ENCODE measurements at places on chromosomes 3 and 15.

DNA sequence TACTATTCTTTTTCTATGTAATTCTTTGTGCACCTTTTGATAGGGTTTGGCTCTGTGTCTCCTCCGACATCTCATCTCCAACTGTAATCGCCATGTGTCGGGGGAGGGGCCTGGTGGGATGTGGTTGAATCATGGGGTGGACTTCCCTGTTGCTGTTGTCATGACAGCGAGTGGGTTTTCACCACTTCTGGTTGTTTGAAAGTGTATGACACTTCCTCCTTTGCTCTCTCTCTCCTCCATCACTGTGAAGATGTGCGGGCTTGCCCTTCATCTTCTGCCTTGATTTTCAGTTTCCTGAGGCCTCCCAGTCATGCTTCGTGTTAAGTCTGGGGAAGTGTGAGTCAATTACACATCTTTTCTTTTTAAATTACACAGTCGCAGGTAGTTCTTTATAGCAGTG lies 225.8 kb upstream of the DPPA4 start:
- DNase-seq, result no peak

DNA sequence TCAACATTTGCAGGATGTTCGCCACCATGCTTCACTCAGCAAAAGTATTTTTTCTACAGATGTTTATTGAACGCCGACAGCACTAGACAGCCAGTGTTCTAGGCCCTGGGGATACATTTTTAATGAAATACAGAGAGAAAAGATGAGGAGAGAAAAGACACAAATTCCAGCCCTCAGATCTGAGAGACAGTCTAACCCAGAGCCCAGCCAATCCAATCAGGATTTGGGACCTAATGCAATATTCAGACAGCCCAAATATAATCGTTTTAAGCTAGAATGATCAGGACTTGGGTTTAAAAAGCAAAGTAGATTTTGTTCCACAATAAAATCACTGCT lies 174.8 kb downstream of the SLCO3A1 start:
- no peak for DNase-seq

- no peak for DNase-seq
Measured at GRCh38 chr3:150349314-150350097, 58.6 kb upstream of the TSC22D2 start.

- DNase-seq, result no peak
Measured at GRCh38 chr15:75347222-75348033, 589 bp downstream of the NEIL1 start.

GRCh38 chr3:57559526-57559925 lies 3.5 kb downstream of the PDE12 start:
- DNase-seq, result no peak

DNA sequence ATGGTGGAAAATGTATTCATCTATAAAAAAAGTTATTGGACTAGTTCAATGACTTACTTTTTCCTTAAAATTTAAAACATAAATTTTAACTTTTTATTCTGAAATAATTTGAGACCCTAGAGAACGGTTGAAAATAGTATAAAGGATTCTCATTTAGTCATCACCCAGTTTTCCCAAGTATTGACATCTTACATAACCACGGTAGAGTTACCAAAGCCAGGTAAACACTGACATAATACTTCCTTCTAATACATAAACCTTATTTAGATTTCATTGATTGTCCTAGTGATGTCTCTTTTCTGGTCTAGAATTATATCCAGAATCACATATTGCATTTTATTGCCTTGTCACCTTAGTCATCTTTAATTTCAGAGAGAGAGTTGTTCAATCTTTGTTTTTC lies 319.1 kb downstream of the LPP start:
- no peak for DNase-seq

DNA sequence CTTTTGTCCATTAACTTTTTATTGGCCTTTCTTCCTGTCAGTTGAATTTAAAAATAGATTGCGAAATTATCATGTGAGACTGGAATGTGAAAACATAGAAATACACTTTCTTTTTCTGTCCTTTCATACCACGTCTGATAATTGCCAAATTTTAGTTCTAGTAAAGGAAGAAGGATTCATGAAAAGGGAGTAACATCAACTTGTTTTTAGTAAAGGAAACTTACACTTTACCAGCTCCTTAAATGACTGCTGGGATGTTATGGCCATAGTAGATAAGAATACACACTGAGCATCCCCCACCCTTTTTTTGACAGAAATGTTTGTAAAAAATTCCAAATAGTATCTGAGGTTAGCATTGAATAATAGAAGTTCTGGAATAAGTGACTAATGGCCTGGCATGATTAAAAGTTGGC lies 137.9 kb downstream of the NEO1 start:
- no peak for DNase-seq

GRCh38 chr3:192080336-192080735 lies 619.4 kb downstream of the PYDC2 start:
- DNase-seq, result no peak

- DNase-seq, result no peak
Measured at GRCh38 chr3:169348929-169349621, 314.4 kb downstream of the MECOM start.

DNA sequence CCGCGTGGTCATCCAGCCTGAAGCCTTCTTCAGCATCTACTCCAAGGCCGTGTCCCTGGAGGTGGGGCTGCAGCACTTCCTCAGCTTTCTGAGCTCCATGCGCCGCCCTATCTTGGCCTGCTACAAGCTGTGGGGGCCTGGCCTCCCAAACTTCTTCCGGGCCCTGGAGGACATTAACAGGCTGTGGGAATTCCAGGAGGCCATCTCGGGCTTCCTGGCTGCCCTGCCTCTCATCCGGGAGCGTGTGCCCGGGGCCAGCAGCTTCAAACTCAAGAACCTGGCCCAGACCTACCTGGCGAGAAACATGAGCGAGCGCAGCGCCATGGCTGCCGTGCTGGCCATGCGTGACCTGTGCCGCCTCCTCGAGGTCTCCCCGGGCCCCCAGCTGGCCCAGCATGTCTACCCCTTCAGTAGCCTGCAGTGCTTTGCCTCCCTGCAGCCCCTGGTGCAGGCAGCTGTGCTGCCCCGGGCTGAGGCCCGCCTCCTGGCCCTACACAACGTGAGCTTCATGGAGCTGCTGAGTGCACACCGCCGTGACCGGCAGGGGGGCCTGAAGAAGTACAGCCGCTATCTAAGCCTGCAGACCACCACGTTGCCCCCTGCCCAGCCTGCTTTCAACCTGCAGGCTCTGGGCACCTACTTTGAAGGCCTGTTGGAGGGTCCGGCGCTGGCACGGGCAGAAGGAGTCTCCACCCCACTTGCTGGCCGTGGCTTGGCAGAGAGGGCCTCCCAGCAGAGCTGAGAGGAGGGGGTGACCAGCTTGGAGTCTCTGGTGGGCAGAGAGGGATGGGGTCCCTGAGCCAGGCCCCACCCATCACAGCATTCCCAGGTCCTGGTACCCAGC lies 37.9 kb downstream of the GOLGA6A start:
- no peak for DNase-seq

DNA sequence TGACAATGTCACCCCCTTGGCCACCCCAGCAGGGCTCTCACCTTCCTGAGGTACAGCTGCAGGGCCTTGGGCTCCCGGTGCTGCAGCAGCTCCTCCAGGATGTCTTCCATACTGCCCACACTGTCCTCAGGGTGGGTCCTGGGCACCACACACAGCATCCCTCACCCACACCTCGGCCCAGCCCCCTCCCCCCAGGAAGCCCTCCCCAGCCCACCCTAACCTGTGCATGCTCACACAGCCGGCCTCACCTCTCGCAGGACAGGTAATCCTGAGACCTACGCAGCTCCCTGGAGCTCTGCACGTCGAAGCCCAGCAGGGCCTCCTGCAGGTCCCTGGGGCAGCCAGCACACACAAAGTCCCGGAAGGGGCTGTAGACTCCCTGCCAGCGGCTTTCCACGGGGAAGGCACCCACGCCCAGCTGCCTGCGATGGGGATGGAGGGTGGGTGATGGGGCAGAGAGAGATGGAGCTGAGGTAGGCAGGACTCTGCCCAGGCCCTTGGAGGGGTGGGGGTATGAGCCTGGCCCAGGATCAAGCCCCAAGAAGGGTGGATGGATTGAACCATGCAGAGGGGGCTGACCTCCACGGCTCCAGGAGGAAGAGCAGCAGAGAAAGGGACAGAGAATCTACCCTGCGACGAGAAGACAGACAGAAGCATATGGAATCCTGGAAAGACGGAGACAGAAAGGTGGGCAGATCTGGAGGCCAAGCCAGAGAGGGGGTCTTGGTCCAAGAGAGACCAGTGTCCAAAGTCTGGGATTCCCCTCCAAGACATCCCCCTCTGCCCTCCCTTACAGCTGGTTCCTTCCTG lies 16.7 kb downstream of the ALS2CL start:
- DNase-seq, result no peak

- no peak for DNase-seq
Measured at GRCh38 chr15:78055919-78056713, 21.4 kb downstream of the TBC1D2B start.

DNA sequence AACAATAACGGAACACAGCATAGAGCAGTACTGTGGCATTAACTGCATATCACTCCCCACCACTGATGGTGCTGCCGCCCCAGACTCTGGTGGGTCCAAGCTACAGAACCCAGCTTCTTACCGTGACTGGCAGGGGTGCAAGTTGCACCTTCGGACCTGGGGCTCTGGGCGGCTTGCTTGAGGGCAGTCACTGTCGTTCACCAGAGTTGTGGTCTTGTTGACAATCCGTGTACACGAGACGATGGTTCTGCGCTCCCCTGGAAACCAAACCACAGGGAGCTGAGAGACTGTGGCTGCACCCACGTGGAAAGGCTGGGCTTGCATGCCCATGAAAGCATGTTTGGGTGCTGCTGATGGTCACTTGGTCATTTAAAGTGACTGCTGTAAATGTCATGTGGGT lies 293.0 kb downstream of the ADAMTS17 start:
- DNase-seq, result no peak

DNA sequence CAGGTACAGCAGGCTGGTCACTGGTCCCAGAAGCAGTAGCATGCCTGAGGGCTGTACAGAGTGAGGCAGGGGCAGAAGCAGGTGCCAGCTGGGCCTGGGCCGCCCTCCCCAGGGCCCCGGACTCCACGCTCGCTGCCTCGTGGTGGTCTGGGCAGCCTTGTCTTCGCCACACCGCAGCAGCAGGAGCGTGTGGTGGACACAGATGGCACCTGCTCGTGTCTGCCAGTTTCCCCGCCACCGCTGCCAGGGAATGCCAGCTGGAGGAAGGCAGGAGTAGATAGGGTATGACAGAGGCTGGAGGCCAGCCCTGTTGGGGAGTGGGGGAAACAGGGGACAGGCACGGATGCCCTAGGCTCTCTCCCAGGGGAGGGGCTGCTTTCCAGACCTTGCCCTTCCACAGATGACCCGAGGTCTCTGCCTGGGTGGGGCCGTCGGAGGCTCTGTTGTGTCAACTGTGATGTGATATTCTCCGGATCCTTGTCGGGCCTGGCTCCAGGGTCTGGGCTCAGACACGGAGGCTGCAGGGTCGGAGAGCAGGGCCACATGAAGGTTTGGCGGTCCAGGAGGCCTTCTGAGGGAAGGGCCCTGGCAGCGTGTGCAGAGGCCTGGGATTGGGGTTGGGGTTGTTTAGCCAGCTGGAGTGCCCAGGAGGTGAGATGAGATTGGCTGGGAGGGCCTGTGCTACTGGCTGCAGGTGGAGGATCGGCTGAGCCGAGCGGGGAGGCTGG lies 33.6 kb downstream of the GOLGA6L10 start:
- DNase-seq, result no peak

DNA sequence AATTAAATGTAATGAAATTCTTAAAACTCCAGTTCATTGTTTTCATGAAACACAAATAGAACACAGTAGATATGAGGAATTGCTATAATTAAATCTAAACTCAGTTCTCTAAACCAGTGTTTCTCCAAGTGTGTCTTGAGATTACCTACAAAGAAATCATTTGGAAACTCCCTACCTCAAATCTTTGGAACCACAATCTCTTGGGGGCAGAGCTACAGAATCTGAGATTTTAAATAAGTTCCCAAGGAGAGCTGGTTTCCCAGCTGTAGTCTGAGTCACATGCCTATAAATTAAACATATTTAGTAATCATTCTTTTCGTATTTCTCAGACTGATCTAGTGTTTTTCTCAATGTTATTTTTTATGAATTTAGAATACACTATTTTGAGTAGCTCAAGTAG lies 17.0 kb upstream of the ACTC1 start:
- DNase-seq, result no peak

DNA sequence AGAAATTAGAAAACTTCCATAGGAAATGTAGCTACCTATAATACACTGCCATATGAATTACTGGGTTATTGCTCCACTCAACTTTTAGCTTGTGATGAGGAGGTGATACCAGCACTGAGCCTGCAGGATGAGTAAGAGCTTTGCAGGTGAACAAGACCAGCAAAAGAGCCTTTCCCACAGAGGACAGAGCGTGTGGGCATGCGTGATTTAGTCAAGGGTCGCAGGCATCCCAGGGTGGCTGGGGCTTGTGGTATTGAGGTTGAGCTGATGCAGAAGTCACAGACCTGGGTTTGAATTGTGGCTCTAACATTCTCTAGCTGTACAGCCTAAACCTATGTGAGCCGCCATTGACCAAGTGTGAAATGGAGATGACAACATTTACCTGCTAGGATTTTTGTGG lies 5.6 kb downstream of the NRROS start:
- DNase-seq, result no peak

DNA sequence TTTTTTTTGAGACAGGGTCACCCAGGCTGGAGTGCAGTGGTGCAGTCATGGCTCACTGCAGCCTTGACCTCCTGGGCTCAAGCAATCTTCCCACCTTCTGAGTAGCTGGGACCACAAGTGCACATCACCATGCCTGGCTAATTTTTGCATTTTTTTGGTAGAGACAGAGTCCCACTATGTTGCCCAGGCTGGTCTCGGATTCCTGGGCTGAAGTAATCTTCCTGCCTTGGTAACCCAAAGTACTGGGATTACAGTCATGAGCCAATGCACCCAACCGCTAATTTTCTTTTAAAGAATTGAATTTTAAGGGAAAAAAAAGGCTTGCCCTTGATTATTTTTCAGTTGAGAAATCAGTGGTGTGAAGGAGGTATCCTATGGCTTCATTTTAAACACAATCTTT lies 334.0 kb downstream of the SOX2 start:
- DNase-seq, result no peak

DNA sequence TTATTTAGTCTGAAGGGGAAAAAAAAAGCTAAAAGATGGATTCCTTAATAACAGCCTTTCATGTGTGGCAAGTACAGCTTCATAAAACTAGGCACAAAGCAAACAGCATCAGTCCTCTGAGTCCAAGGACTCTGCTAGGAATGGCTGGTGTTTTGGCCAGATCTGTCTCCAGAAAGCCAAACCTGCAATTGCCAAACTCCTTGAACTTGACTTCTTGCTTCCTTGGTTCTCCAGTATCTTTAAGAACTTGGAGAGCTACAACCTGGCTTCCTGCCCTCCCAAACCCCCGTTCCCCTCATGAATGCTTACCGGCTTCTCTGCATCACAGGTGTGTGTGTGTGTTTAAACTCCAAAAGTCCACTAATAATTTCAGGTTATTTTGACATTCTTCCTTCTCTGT lies 1.6 kb upstream of the PLOD2 start:
- no peak for DNase-seq

Data from activated naive CD8-positive, alpha-beta T cell treated with anti-CD3 and anti-CD28 coated beads, Interleukin-2, amount 50 U/mL, for 16 hours (primary cell).